Hematopoietic multipotent progenitor cell (in vitro differentiated cells): ENCODE measurements at places on chromosomes 3 and 15. TPM values are rescaled to one million over a fixed set of nuclear protein-coding genes. Genes with fewer than 3 reads are reported as not detected.

The ISLR gene
- not detected for total RNA-seq

DNA sequence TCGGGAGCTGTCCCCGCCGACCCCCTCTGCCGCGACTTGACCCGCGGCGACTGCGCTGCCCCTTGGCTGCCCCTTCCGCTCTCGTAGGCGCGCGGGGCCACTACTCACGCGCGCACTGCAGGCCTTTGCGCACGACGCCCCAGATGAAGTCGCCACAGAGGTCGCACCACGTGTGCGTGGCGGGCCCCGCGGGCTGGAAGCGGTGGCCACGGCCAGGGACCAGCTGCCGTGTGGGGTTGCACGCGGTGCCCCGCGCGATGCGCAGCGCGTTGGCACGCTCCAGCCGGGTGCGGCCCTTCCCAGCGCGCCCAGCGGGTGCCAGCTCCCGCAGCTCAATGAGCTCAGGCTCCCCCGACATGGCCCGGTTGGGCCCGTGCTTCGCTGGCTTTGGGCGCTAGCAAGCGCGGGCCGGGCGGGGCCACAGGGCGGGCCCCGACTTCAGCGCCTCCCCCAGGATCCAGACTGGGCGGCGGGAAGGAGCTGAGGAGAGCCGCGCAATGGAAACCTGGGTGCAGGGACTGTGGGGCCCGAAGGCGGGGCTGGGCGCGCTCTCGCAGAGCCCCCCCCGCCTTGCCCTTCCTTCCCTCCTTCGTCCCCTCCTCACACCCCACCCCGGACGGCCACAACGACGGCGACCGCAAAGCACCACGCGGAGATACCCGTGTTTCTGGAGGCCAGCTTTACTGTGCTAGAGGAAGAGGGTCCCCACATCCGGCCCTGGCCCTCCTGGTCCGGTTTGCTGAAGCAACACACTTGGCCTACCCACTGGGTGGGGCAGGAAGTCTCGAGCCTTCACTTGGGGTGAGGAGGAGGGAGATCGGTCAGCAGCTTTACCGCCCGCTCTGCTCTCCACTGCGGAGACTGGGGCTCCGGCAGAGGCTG is at the start of gene RASSF1:
TSS of gene RASSF1 (minus strand) at position 389 of the 882 bp plus-strand sequence. CDS start at position 358, 31 bp downstream.
- DNase-seq, result peak; percentile 58

DNA sequence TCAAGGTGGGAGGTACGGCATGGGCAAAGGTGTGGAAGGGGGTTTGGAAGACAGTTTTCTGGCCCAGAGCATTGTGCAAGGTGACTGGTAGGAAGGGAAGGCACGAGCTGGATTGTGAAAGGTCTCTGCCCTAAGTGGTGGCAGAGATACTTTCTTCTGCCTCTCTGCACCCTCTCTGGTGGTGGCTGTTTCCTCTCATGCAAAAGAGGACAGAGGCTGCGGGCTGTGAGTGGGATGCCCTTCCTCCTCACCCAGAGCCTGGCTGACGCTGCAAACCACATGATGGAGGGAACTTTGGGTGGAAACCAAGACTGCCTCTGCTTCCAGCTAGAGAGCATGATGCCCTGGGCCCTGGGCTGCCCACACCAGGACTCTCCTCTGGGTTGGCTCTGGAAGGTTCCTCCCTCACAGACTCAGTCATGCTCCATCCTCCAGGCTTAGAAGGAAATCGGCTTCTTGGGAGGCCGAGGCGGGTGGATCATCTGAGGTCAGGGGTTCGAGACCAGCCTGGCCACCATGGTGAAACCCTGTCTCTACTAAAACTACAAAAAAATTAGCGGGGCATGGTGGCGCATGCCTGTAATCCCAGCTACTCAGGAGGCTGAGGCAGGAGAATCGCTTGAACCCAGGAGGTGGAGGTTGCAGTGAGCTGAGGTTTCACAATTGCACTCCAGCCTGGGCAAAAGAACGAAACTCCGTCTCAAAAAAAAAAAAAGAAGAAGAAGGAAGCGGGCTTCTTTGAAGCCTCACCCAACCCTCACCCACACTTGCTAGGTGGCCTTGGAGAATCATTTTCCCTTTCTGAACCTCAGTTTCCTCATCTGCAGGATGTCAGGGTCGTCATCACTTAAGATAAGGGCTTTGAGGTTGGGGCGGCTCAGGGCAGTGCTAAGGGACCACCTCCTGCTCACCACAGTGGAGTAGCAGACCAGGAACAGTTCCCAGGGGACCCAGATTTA is 8.3 kb downstream of the PSTPIP1 start:
- peak; percentile 47 for DNase-seq

DNA sequence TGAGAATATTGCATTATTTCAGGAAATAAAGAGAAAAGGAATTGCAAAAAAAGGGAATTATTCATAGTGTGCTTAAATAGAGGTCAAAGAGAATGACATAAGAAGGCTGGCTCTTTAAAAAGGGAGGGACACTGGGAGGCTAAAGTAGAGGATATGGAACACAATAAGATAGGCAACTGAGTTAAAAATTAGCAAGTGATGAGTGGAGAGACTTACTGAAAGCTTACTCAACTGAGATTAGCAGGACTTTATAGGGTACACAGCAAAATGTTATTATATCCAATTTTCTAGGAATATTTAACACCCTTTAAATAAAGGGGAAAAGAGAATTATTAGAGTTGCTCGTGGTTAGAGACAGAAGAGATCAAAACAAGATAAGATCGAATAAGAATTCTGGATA is 375.2 kb downstream of the LSAMP start:
- DNase-seq, result no peak

DNA sequence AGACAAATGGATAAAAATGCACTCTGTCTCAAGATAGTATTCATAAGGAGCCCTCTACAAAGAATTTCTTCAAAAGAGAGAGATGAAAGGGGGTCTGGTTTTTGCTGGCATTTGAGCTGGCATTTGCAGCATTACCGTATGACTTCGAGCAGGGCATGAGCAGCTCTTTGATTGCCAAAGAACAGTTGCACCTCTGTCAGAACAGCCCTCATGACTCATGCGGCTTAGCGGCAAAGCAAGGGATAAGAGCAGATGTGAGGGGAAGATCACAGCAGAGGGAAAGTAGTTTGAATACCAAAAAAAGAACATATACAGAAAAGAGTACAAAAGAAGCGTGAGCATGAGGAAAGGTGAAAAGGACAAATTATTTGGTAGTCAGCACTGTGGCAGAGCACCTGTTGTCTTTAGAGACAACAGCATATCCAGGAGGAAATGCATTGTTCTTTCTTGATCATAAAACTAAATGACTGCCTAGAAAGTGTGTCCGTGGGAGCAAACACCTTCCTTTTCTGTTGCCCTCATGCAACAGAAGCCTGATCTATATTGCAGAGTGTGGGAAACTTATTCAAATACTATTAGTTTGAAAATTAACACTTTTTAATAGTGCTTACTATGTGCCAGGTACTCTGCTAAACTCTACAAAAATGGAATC is 80.5 kb upstream of the SLC24A5 start:
- no peak for DNase-seq
